Kidney glomerular epithelial cell (primary cell): ENCODE measurements at places on chromosomes 7 and 10.

GRCh38 chr10:9010093-9010492 is 955.6 kb downstream of the GATA3 start:
- no peak for DNase-seq

- DNase-seq, result no peak
These were observed 38.4 kb upstream of the HSPA12A start for GRCh38 chr10:116780691-116781205.

GRCh38 chr10:43980715-43981114 is 332.0 kb upstream of the ZNF32 start:
- DNase-seq, result no peak

GRCh38 chr7:51311166-51311565 is 5.4 kb downstream of the COBL start:
- no peak for DNase-seq

DNA sequence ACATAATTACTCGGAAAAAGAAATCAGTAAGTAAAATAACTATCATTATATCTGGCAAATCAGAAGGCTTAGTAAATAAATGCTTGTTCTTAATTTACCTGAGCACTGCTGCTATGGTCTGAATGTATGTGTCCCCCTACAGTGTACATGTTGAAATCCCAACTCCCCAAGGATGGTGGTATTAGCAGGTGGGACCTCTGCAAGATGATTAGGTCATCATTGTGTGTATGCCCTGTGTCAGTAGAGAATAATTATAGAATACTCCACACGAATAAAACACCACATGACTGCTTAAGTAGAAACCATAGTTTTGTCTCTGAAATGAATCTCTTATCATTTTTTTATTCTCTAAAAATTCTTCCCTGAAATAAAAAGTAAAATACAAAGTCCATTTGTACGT is 101.6 kb downstream of the RNF133 start:
- no peak for DNase-seq

- DNase-seq, result no peak
These were observed 28.2 kb downstream of the COL26A1 start for GRCh38 chr7:101390901-101391301.

- DNase-seq, result no peak
These were observed 74.0 kb upstream of the CUX1 start for GRCh38 chr7:101743241-101743994.

- DNase-seq, result no peak
These were observed 12.0 kb upstream of the AKR1B1 start for GRCh38 chr7:134470864-134471263.

DNA sequence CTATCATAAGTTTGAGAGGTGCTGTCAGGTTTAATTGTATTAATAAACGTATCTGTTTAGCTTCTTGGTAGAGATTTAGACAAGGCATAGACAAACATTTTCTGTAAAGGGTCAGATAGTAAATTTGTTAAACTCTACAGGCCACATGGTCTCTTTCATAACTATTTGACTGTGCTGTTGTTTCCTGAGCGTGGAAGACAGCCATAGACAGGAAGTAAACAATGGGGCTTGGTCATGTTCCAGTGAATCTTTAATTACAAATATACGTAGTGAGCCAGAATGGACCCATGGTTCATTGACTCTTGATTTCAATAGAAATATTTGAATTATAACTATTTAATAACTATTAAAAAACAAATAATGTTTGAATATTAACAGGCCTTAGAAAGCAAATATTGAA is 451.1 kb downstream of the SH2D4B start:
- no peak for DNase-seq

- DNase-seq, result no peak
These were observed 36.3 kb downstream of the SLC25A13 start for GRCh38 chr7:96285579-96285978.
